Cardiac septum (tissue), 1 donor: ENCODE measurements at places on chromosomes 1 and 21. TPM values are rescaled to one million over a fixed set of nuclear protein-coding genes. Genes with fewer than 3 reads are reported as not detected.

Gene ALPL
- total RNA-seq = 20.3 TPM

Gene SOD1
- 384 TPM for total RNA-seq

Gene TMEM39B
- 7.1 TPM for total RNA-seq

Gene RXRG
- 5.1 TPM for total RNA-seq

Gene F13B
- not detected for total RNA-seq

Gene ESPN
- 0.32 TPM for total RNA-seq

Gene GFI1
- total RNA-seq = 0.19 TPM

Gene WNT3A
- not detected for total RNA-seq

Gene ATP6V1G3
- not detected for total RNA-seq

Gene KLF17
- total RNA-seq = not detected

Gene VWA1
- 35.3 TPM for total RNA-seq

Gene DMRTA2
- 0.08 TPM for total RNA-seq

Gene RSPO1
- not detected for total RNA-seq

DNA sequence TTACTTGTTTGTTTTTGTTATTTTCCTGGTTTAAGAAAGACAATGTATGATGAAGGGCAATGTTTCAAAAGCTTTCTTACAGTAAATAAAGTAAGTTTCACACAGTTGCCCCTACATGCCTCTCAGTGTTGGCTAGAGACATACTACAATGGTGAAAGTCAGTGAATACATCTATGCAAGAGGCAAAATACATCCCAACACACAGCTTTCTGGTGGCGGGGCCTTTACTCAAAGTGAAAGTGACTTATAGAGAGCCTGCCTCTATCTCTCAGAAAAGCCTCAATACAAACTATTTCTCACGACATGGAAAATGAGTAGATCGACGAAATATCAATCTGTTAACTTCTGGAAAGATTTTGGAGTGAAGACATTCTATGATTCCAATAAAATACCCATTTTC, 122.3 kb downstream of the SLC30A10 start:
- no peak for DNase-seq

DNA sequence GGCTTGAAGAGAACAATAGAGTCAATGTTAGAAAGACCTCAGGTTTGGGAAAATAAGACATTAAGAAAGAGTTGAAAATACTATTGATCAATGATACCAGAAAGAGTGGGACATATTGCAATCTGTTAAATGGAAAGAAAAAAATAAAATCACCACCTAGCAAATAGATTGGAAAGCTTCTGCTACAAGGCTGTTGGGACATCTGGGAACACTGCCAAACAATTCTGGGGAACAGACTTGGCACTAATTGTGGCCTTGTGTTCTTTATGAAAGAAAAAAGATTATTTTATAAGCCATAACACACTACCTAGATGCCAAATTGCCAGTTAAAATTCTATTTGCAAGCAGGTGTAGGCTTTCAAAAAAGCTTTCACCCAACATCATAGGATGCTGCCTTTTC, 137.8 kb downstream of the TSEN15 start:
- DNase-seq = no peak

DNA sequence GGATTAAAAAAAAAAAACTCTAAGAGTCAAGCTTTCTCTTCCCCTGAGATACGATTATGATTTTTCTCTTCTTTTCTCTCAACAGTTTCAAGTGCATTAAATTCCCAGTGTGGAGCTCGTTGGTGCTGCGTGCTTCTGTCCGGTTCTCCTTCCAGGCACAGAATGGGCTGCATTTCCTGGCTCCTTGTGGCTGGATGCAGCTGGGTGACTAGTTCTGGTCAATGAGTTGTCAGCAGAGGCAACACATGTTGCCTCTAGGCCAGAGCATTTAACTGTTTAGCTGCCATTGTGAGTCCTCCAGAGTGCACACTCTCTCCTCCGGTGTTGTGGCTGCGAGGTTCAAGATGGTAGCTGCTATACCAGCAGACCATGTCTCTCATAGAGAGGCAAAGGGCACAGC, 312.9 kb downstream of the RRAGC start:
- DNase-seq = no peak

- no peak for DNase-seq
These were observed 23.0 kb downstream of the RCAN3 start for GRCh38 chr1:24525606-24526005.

DNA sequence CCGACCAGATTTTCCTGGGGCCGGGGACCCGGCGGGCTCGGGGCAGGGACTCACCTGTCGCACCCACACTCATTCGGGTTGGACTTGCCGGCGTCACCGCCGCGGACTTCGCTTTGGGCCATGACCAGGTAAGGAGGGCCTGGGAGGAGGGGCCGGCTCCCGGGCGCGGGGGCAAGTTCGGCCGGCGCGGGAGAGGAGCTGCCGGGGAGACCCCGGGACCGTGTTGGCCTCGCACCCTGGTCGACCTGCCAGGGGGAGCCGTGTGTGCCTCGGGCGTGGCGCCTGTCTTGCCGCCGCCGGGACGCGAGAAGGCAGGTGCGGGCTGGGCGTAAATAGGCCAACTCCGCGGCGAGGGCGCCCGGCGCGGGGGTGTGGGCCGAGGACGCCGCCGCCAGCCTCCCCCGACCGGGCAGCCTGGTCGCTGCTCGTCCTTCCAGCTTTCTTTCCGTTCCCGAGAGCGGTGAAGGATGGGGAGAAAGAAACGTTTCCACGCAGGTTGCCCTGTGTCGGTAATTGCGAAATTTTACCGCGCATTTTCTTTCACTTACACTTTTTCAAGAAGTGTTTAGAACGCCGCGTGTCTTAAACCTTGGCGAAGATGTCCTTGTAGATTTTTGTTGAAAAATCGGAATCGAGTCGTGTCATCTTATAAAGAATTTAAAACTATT, 558 bp downstream of the USP1 start:
- DNase-seq = peak; percentile 79

GRCh38 chr1:211548321-211549091, 30.5 kb downstream of the SLC30A1 start:
- peak; percentile 43 for DNase-seq

GRCh38 chr1:119737040-119737682, 25.4 kb downstream of the PHGDH start:
- peak; percentile 50 for DNase-seq

- peak; percentile 89 for DNase-seq
These were observed 53.4 kb downstream of the TOMM20 start for GRCh38 chr1:235075048-235075776.

GRCh38 chr1:230208619-230209261, 141.7 kb downstream of the GALNT2 start:
- no peak for DNase-seq

- peak; percentile 63 for DNase-seq
These were observed 15.1 kb downstream of the THBS3 start for GRCh38 chr1:155192346-155193274.

DNA sequence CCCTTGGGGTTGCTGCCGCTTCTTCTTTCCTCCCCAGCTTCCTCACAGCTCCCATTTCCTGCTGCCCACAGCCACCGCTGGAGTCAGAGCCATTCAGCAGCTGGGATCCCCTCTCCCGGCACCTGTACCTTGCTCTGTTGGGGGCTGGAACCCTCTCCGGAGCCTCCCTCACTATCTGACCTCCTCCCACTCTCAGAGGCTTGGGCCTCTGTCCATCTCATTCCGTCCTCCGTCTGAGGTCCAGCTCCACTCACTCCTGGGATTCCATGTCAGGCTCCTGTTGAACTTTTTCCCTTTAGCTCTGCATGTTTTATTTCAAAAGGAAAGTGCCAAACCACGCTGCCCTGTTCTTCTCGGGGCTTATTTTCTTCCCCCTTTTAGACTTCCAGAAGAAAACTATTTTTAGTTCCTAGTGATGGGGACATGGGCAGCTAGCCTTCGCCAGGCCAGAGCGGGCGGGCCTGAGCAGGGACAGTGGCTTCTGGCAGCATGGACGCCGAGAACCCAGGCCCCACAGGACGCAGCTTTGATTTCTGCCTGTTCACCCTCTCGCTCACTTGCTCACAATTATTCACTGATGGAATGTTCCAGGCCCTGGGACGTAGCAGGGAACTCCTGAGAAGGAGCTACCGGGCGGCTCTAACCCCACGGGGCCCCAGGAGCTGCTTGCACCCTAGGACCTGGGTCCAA, 79.2 kb downstream of the ARHGEF10L start:
- DNase-seq = no peak

DNA sequence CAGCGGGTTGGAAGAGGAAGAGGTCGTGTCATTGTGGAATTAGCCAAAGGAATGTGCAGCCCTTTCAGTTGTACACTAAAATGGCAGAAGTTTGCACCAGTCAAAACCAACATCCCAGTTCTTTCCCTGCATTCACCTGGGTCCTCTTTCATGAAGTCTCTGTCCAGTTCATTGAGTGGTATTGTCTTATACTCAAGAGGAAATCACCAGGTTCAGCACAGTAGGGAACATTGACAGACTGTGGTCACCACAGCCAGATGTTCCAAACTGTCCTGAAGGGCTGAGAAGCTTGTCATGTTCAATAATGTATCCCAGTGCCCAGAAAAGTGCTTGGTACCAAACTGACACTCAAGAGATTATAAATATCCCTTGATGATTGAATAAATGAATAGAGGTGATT, 131.6 kb downstream of the GLUL start:
- DNase-seq = no peak

GRCh38 chr1:111600886-111601386, 18.7 kb upstream of the RAP1A start:
- no peak for DNase-seq

DNA sequence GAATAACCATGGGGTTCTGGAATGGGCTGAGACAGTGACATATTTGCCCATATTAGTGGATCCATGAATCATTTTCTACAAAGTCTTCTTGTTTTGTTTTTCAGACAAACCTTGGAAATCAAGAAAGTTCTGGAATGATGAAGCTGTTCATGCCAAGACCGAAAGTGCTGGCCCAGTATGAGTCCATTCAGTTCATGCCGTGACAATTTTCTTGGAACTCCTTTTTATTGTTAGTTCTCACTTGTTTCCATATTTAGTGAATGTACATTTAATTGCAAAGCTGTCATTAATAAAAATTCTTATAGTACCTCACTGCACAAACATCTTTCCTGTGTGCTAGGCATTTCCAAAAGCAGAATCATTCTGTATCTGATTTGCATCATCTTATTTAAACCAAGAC, 100.6 kb upstream of the KCNJ15 start:
- DNase-seq = no peak

DNA sequence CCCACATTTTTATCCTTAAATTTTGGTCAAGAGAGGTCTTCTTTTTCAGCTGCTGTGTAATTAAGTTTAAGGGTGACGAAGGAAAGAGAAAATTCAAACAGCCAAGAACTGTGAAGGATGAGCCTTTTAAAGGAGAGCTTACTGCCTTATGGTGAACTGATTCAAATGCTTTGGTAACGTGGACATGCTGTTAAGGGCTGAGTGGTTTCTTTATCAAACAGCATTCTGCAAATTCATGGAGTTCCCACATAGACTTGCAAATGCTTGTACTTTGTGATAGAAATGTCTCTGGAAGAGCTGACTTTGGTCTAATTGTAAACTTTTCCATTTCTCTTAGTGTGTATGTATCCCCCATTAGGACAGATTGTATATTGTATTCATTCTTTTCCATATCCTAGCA, 93.8 kb downstream of the CHD1L start:
- no peak for DNase-seq

DNA sequence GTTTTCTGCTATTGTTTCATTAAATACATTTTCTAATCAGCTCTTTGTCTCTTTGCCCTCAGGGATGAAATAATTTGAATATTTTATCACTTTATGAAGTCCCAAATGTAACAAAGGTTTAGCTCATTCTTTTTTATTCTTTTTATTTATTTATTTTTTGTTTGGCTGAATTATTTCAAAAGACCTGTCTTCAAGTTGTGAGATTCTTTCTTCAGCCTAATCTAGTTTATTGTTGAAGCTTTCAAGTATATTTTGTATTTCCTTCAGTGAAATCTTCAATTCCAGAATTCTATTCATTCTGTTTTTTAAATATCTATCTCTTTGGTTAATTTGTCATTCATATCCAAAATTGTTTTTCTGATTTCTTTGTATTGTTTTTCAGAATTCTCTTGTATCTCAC, 10.8 kb downstream of the LY9 start:
- no peak for DNase-seq

DNA sequence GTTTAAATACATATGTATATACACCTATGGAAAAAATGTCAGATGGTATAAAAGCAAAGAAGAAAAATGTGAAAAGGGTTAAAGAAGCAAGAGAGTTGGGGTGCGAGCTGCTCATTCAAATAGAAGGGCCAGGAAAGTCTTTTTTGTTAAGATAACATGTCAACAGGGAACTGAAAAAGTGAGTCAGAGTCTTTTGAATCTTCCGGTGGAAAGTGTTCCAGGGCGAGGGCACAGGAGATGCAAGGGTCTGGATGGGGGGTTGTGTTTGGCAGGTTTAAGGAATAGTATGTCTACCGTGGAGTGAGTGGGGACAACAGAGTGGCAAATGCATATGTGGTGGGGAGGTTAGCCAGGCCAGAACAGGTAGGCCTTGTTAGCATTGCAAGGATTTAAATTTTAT, 22.2 kb upstream of the GNG12 start:
- no peak for DNase-seq

DNA sequence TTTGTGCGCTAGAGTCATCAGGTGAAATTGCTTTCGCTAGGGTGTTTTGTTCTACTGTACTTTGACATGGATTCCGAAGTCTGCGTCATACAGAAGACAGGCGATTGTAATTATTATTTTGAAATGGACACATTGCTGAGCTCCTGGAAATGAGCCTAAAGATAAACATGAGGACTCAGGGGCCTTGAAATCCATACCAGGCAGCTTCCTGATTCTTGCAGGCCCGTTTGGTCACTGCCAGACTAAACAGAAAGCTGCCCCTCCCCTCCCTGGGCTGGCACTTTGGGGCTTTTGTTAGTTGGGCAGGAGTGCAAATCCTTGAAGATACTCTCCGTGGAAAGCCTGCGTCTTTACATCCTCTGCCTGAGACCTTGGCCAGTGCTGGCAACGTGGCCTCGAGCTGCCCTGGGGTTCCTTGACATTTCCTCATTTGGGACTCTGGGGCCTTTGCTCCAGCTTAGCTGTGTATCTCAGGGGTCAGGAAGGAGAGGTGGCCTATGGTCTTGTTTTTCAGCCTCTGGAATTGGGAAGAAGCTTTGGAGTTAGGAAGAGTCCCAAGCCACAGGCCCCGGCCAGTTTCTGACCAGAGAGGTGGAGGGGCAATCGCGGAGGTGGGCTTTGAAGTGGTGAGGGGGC, 26.9 kb upstream of the KCNE2 start:
- DNase-seq = no peak

- DNase-seq = no peak
These were observed 23.2 kb downstream of the KANK4 start for GRCh38 chr1:62295921-62296491.

- no peak for DNase-seq
These were observed 48.3 kb downstream of the ARID4B start for GRCh38 chr1:235279694-235280093.

- peak; percentile 93 for DNase-seq
These were observed 27.5 kb downstream of the ARID1A start for GRCh38 chr1:26723013-26723991.

GRCh38 chr1:3195966-3196515, 127.0 kb downstream of the PRDM16 start:
- DNase-seq = no peak
